ENCODE measurements at places on chromosomes 2 and 18.

GRCh38 chr2:39128919-39129391 lies 8.1 kb upstream of the SOS1 start:
- peak; percentile 80 for DNase-seq

GRCh38 chr2:105141099-105141614 lies 100.4 kb upstream of the GPR45 start:
- no peak for DNase-seq

GRCh38 chr2:9690252-9690651 lies 59.5 kb upstream of the YWHAQ start:
- DNase-seq, result no peak

GRCh38 chr2:132652474-132652873 lies 17.5 kb downstream of the LYPD1 start:
- DNase-seq, result no peak

- DNase-seq, result no peak
Observed at GRCh38 chr2:32750880-32751279, 123.0 kb downstream of the TTC27 start.

GRCh38 chr2:129741623-129742022 lies 237.8 kb upstream of the RAB6C start:
- no peak for DNase-seq

DNA sequence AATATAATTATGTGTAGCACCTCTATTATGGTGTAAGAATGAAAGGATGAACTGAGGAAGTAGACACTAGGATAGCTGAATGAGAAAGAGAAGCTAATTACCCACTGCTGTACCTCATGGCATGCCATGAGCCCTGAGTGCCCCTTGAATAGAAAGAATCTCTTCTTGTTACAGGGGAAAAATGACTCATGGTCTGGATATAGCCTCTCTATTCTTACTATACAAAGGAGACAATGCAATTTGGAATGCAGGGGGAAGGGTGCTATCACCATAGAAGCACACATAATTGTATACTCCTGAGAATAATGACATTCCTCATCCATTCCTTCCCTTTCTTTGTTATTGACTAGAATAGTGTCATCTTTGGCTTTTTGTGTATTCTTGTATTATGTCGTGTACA lies 385.2 kb downstream of the CDH7 start:
- DNase-seq, result no peak

GRCh38 chr2:120463527-120463926 lies 117.6 kb downstream of the INHBB start:
- no peak for DNase-seq

DNA sequence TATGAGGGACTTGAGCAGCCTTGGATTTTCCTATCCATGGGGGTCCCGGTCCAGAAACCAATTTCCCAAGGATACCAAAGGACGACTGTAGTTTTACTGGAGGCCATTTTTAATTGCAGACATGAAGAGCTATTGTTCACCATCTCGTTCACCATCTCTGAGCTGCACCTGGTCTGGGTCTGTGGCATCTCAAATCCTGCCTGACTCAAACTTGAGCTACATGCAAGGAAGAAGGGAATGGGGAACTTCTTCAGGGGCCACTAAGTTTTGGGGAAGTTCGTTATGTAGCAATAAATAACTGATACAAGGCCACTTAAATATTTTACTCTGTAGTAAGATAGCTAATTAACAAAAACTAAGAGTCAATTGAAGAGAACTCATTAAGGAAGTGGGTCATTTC lies 2.1 kb upstream of the SMCHD1 start:
- DNase-seq, result no peak

DNA sequence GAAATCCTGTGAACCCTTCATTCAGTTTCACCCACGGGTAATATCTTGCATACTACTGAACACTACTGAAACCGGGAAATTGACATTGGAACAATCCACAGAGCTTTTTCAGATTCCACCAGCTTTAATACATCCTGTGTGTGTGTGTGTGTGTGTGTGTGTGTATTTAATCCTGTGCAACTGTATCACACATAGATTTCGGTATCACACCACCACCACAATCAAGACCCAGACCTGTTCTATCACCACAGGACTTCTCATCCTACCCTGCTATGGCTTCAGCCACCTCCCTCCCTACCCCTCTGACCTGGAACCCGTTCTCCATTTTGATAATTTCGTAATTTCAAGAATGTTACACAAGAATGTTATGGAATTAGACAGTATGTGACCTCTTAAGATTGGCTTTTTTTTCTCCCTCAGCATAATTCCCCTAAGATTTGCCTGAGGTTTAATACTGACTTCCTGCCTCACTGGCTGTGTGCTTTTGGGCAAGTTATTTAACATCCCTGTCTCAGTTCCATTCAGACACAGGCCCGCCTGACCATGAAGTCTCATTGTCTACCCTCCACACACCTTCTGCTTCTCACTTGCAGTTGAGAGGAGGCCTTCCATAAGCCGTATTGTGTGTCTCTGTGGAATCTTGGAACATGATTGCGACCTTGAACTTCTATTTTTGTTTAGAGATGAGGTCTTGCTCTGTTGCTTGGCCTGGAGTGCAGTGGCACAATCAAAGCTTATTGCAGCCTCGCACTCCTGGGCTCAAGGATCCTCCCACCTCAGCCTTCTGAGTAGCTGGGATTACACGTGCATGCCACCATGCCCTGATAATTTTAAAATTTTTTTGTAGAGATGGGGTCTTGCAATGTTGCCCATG lies 14.4 kb upstream of the TMEM131 start:
- no peak for DNase-seq

- DNase-seq, result no peak
Observed at GRCh38 chr2:14634489-14635390, 2.2 kb downstream of the LRATD1 start.

DNA sequence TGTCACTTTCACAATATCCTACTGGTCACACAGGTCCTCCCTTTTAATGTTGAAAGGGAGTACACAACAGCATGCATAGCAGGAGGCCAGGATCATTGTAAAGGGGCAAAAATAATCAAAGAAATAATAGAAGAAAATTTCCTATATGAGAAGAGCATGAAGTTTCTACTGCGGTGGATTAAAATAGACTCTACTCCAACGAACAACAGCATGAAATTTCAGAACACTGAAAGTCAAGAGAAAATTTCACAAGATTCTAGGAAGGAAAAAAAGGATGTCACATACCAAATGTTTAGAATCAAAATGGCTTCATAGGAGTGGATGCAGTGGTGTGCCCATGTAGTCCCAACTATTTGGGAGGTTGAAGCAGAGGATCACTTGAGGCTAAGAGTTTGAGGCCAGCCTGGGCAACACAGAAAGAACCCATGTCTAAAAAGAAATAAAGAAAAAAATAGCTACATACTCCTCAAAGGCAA lies 72.0 kb upstream of the EPAS1 start:
- DNase-seq, result no peak

GRCh38 chr2:44680983-44681531 lies 260.4 kb upstream of the SIX3 start:
- DNase-seq, result no peak

DNA sequence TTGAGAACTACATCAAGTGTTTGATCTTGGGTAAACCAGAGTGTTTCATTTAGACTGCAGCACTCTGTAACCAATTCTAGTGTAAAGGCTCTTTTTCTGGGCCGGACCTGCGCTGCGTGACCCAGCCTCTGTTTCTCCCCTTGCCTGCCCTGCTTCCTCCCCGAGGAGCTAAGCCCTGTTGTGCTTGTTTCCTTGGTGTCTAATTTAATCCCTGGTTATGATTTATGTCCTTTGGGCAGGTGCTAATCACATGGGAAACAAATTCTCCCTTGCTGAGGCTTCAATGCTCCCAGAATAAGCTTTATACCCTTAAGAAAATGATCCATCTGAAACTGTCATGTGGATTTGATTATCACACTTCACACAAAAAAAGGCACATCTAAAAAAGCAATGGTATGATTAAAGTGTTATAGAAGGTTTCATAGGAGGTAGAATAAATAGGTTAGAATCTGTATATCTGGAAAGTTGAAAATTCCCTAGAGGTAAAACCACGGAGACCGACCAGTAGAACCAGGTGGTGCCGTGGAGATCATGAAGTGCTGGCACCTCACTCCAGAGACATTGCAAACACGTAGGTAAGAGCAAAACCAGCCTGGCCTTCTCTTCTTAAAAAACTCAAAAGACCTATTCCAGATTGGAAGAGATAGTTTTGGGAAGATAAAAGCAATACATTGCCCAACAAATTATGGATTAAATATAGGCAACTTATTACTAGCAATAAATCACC lies 31.0 kb upstream of the SLC9A2 start:
- no peak for DNase-seq

DNA sequence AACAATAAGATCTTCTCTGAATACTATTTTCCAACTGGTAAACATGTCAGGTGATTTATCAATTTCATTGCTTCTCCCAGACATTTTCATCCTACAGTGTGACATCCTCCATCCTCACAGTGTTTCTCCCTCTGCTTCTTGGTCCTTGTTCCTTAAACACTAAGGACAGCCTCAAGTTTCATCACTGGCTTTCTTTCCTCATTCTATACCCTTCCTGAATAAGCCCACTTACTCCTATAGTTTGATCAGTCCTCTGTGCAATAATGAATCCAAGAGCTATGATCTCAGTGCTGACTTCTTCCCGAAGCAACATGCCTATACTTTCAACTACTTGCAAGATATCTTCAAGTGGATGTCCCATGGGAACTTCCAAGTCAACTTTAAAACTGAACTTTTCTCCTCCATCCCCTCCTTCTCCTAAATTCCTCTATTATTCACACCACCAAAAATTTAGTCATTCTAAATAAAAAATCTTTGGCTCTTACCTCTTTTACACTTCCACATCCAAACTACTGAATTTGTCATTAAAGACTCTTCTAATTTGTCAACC lies 87.6 kb downstream of the FAM228A start:
- DNase-seq, result no peak

GRCh38 chr18:8448130-8448529 lies 161.1 kb upstream of the RAB12 start:
- no peak for DNase-seq

- DNase-seq, result no peak
Observed at GRCh38 chr2:159712929-159713420, 669 bp downstream of the MARCHF7 start.

- no peak for DNase-seq
Observed at GRCh38 chr2:41142478-41142877, 690.6 kb upstream of the SLC8A1 start.

DNA sequence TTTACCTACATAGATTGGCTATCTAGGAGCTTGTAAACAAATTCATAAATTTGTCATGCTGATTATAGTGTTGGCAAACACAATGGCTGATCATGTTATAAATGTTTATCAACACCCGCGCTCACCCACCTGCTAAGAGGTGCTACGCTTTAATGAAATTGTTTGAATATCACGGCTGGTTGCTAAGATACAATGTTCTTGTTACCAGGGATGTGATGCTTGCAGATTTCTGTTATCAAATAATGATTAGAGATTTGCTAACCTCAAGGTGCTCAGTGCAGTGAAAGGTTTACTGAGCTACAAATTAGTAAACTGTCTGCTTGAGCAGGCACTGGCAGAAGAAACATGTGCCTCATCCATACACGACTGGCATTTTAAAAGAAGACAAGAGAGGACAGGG lies 160.0 kb upstream of the ZEB2 start:
- DNase-seq, result no peak

GRCh38 chr2:26709323-26710110 lies 17.0 kb downstream of the KCNK3 start:
- no peak for DNase-seq

- DNase-seq, result no peak
Observed at GRCh38 chr2:207317378-207317984, 151.7 kb upstream of the KLF7 start.

DNA sequence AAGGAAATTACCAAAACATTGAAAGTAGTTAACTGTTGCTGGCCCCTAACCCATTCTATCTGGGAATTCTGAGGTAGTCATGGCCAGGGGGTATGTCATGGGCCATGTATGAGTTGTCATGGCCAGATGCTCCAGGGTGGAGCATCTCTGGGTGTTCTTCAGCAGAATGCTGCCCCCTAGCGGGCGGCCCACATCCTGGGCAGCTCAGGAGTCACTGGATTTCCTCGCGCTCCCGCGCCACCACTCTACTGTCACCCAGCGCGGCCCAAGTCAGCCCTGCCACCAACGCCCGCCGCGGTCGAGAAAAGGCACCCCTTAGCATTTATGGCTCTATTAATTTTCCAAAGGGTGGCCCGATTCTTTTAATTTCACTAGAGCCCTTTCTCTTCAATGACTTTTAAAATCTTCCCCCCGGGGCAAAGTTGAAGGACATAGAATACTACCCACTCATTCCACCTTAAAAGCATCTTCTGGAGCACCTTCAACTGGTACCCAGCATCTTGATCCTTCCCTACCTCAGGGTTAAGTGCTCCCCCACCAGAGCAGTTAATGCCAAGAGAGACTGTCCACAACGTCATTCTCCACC lies 41.6 kb downstream of the PKDCC start:
- peak; percentile 72 for DNase-seq

DNA sequence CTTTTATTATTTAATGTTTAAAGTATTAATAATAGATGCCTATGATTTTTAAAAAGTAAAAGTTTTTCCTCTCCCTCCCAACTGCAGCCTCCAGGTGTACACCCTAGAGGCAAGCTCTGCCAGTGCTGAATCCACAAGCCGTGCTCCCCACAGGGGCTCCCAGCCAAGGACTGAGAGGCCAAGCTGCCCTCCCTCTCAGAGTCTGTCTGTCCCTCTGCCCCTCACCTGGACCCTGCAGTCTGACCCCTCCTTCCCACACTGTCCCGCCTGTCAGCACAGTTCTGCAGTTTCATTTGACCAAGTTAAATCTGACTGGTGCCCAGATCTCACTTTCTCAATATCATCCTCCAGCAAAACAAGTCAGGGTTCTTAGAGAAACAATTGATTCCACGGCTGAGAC lies 14.8 kb upstream of the PROC start:
- DNase-seq, result no peak

- no peak for DNase-seq
Observed at GRCh38 chr2:26411419-26411818, 9.7 kb downstream of the DRC1 start.

DNA sequence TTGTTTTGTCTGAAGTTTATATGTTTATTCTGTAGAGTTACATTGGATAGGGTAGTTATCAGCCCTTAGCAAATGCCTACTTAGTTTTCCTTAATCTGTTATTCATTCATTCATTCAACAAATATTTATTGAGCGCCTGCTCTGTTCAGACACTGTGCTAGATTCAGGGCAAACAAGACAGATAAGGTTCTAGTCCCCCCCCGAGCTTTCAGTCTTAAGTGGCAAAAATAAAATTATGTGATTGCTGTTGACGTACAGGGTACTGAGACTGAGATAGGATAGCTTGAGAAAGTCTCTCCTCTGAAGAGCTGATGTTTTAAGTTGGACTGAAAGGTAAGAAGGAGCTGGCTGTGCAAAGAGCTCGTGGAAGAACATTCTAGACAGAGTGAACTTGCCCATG lies 58.7 kb downstream of the CRIM1 start:
- no peak for DNase-seq

- DNase-seq, result peak; percentile 72
Observed at GRCh38 chr2:6917071-6917760, at the start of gene RNF144A. Gene RNF144A, plus strand, starts transcription at chr2:6917412. Its CDS starts 79,515 bp downstream, at chr2:6996927.

Measured in stimulated activated CD4-positive, alpha-beta T cell treated with anti-CD3 and anti-CD28 coated beads, Interleukin-4, amount 100 ng/mL, for 24 hours (primary cell).